ENCODE measurements at places on chromosomes 1 and 21.

GRCh38 chr1:51726544-51727225, 109.8 kb downstream of the OSBPL9 start:
- no peak for DNase-seq

- no peak for DNase-seq
Measured at GRCh38 chr1:211511947-211512346, 20.0 kb upstream of the RD3 start.

DNA sequence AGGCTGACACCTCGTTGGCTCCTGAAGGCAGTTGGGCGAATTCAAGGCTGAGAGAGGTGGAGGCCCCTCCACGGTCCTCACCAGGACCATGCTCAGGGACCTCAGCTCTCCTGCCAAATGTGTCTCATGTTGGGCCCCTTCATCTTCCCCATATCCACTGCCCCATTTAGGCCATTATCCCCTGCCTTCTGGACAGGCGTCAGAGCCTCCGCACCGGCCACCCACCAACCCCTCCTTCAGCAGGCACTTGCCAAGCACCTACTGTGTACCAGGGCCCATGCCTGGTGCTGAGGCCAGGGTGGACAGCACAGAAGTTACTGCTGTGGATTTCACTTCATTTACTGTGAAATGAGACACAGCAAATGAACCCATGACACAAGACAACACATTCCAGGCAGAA, 325.8 kb downstream of the MATN1 start:
- no peak for DNase-seq

DNA sequence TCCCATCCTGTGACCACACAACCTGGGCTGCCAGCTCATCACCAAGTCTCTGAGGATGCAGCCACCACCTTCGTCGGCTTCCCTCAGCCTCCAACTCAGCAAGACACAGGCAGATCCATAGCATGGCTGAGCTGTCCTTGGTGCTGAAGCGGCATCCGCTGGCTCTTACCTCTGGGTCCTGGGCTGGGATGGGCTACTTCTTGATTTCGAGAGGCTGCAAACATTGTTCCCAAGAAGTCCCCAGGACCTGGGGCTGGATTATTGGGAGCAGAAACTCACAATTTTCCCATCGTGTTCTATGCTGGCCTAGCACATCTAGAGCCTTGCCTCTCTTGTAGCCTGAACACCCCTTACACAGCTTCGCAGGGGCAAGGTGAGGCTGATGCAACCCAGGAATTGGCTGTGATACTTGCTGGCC, 24.9 kb upstream of the C1QA start:
- no peak for DNase-seq

- no peak for DNase-seq
Measured at GRCh38 chr1:162372159-162373071, 4.2 kb downstream of the SPATA46 start.

Data from SW 1271 (cell line).